Lung microvascular endothelial cell (primary cell): ENCODE measurements at places on chromosomes 11 and 22. TPM values are rescaled to one million over a fixed set of nuclear protein-coding genes. Genes with fewer than 3 reads are reported as not detected.

The CCDC89 gene
- total RNA-seq, result under 0.01 TPM in 1 of 2 replicates, not detected in the other

- DNase-seq, result no peak
These were observed 51.9 kb downstream of the IGLL1 start for GRCh38 chr22:23527971-23528740.

DNA sequence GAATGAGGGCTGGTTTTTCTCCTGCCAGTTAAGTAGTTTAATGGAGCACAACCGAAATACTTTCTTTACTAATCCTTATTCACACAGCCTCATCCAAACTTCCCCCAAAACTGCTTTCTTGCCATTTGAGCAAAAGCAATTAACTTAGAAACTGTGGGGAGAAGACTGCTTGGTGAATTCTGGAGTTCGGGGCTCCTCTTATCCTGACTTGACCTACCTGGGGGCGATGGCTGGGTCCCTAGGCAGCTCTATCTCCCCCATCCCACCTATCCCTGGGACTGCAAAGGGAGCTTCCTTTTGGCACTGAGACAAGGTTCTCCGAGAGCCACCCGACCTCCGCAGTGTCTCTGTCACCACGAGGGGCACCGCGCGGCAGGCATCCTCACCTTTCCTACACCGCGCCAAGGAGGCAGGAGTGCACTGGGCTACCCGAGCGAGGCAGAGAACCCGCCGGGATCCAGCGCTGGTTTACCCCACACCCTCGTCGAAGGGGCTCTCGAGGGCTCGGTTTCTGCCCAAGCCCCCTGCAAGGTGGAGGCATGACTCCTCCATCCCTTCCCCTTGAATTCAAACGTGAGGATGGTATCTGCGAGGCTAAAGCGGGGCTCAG is 759 bp downstream of the DESI1 start:
- DNase-seq, result peak; percentile 30

The ANO9 gene
- 0.44 and 0.99 TPM in 2 replicates for total RNA-seq

The KRTAP5-11 gene
- total RNA-seq, result not detected in 2 replicates

The EIF3L gene
- 293 and 344 TPM in 2 replicates for total RNA-seq

- no peak for DNase-seq
These were observed 5.7 kb downstream of the MPPED1 start for GRCh38 chr22:43417555-43417954.

DNA sequence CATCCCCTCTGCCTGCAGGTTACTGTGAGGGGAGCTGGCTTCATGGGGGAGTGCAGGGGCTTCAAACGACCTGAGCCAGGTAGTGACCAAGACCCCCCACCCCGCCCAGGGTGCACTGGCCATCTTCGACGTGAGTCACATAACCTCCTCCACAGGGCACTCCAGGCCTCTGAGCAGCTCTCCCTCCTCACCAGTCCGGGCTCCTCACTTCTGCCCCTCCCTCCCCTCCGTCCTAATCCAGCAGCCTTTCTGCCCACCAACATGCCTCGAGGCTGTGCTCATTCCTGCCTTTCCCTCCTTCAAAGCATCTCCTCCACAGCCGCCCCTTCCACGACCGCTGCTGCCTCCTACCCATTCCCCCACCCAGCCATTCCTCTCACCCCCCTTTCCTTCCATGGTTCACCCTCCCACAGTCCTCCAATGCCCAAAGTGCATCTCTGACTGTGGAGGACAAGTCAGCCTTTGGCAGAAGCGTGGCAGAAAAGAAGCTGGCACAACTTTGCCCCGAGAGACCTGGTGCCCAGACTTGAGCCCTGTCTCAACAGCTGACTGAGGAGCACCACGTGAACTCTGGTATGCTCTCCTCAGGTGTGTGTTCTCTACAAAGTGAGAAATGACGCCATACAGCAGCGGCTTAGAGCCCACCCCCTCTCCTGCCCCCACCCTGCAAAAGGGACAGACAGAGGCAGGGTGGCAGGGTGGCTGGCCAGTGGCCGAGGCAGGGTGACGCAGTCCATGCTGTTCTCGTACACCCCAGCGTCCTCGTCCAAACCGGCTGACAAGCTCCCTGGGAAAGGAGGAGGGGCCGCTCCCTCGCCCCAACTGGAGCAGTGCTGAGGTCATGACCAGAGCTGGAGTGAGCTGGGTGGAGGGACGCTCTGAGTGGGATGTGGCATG is 30.4 kb downstream of the OPCML start:
- no peak for DNase-seq

The SAA4 gene
- not detected in 2 replicates for total RNA-seq

The TMEM191B gene
- total RNA-seq, result 0.44 TPM in 1 of 2 replicates, not detected in the other
